ENCODE measurements at places on chromosomes 1 and 21.

GRCh38 chr1:223794136-223794880 lies 51.4 kb downstream of the TP53BP2 start:
- no peak for DNase-seq

GRCh38 chr1:229059671-229060539 lies 211.0 kb upstream of the RAB4A start:
- DNase-seq: no peak

- DNase-seq: no peak
These were observed 10.1 kb upstream of the GNG12 start for GRCh38 chr1:67843331-67843730.

- no peak for DNase-seq
These were observed at the start of gene KCNQ4 for GRCh38 chr1:40783001-40783905. TSS of gene KCNQ4 (plus strand) at chr1:40783787. CDS start at chr1:40784094, 307 bp downstream.

GRCh38 chr1:71930511-71930910 lies 351.8 kb downstream of the NEGR1 start:
- DNase-seq: no peak

- no peak for DNase-seq
These were observed at the start of gene KIF17 for GRCh38 chr1:20717452-20718342. TSS of gene KIF17 (minus strand) at chr1:20718007. CDS start at chr1:20717706, 301 bp downstream.

GRCh38 chr21:33268737-33269441 lies 2.7 kb downstream of the IL10RB start:
- no peak for DNase-seq

DNA sequence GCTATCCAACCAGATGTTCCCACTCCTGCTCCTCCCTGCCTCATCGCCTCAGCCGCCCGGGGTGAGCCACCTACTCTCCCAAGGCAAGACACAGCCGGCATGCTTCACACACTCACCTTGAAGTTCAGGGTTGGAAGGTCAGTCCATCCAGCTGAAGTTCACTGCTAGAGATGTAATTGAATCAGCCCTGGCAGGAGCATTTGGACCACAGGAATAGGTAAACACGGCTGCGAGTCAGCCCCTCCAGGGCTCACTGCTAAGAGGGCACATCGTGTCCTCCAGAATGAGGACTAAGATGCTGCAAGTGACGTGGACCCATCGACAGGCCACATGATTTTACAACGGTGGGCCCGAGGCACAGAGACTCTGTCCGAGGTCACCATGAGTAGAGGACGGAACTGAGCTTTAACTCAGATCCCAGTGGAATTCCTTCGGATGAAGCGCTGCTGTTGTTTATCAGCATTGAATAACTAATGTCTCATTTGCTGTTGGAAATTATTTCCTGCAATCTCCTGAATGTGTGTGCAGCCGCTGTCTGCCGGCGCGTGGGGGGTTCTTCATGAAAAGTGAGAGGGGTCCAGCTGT lies 41.9 kb downstream of the RSPH1 start:
- DNase-seq: no peak

GRCh38 chr1:107342316-107342715 lies 201.5 kb downstream of the NTNG1 start:
- DNase-seq: no peak

DNA sequence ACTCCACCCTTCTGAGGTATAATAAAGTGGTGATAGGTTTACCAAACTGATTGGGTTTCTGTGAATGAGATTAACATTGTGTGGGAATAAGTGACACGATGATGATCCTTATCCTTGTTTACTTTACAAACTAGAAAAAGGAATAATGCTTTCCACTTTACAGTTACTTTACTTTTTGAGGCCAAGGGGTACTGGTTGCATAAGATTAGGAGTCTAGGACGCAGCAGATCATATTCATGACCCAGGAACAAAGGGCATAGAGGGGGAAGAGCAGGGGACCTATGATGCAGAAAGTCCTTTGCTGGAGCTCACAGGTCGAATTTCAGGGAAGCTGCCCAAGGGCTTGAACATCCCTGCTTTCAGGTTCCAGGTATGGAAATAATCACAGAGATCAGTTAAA lies 20.4 kb downstream of the FGGY start:
- DNase-seq: no peak

DNA sequence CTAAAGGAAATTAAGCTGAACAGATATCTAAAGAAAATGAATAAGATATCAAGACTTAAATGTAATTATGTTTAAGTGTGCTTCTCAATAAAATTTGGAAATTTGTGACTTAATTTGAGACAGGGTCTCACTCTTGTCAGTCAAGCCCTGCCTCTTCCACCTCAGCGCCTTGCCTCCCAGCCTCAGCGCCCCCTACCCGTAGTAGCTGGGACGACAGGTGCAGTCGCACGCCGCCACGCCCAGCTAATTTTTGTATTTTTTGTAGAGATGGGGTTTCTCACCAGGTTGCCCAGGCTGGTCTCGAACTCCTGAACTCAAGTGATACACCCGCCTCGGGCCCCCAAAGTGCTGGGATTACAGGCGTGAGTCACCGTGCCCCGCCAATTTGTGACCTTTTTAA lies 117.0 kb downstream of the CLEC20A start:
- DNase-seq: no peak

GRCh38 chr1:109252893-109253802 lies 3.8 kb downstream of the CELSR2 start:
- DNase-seq: no peak

- no peak for DNase-seq
These were observed 108.8 kb downstream of the UBR4 start for GRCh38 chr1:19101244-19101643.

DNA sequence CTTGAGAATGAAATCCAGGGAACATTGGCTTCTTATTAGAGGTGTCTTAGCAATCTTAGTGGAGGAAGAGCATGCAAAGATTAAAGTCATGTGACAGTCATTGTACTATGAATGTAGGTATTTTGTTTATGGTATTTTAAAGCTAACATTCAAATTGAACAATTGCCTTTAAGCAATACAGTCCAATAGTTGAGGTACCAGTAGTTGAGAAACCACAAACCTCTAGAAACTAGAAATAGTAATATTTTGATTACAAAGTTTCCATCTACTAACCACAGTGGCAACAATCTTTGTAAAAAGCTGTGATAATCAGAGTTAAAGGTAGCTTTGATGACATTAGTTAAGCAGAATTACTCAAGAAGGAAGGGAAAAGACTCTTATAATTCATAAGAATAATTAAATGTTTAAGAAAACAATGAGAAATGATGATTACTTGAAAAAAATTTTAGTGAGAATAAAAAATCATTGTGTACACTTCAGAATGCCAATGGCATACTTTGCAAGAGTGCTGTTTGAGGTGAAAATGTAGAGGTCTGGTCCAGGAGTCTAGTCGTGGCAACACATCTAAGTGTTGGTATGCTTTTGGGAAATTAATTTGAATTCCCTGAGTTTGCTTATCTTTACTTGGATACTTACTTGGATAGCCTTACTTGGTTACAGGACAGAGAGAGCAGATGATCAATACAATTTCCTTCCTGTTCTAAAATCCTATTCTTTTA lies 104.9 kb upstream of the PTGFR start:
- no peak for DNase-seq

- DNase-seq: no peak
These were observed 7.7 kb downstream of the SLC5A9 start for GRCh38 chr1:48230236-48230635.

DNA sequence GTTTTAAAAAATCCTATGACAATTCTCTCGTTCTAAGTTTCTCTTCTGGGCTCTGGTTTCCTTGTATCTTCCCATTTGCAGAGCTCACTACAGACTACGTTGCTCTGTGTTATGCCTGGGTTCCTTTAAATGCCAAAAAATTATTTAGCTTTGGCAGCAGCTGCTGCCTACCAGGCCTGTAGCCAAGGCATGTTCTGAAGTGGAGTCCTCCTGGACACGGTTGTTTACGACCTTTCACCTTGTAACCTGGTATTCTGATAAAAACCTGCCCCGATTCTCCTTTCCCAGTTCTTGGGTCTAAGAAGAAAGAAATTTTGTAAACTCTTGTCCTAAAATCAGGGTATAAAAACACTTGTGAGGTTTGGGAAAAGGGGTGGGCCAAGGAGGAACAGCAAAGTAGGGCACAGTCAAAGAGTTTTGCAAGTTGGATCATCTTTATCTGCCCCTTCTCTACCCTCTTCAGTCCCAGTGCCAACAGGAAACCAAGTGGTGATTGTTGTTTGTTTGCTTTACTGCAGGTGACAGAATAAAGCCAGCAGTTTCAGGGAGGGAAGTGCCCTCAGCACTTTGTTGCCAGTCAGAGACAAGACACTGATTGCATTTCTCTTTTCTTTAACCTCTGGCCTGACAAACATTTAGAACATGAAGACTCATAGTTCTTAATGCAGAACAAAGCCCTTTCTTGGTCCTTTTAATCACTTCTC lies 3.1 kb upstream of the TXNIP start:
- no peak for DNase-seq

- DNase-seq: no peak
These were observed 4.0 kb downstream of the ARHGEF19 start for GRCh38 chr1:16208270-16208987.

- no peak for DNase-seq
These were observed 33.4 kb upstream of the PRKACB start for GRCh38 chr1:84110629-84111028.

DNA sequence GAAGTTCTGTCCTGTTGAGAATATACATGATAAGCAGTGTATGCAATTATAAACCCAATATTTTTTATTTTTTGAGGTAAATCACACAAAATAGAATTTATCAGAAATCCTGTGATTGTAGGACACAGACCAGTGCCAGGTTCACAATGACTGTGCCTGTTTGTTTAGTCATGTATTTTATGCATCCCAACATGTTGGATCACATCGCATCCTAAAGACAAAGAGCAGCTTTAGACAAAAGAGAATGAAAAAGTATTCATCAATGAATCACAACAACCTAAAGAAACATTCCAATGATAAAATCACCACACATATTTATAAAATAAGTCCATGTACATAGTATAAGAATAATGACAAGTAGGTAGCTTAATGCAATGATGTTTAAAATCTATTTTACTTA lies 53.2 kb upstream of the LRRC8D start:
- no peak for DNase-seq

DNA sequence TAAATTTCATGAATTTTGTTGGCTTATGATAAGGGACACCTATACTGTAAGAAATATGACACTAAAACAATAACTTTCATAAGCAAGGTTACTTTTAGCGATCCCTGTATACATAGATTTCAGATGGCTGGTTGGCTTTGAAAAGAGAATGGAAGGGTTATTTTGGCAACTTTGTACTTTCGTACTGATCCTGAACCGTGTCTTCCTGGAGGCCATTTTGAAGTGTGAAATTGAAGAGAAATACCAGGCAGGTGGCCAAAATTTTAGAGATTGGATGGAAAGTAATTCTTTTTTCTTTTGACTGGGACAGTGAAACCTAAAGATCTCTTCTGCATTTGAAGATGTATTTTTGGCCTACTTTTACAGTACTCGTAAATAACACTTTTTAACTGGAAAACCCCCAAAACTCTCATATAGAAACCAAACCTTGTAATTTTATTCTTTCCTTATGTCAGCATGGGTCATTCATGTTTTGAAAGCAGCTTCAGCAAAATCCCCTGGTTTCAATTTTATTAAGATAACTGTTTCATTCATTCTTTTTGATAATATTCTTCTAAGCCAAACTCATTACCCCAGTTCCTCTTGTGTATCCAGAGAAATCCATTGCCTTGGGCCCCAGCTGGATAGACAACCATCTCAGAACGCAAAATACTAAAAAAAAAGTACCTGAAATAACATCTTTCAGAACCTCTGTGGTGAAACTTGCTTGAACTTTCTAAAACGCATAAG lies 38.4 kb upstream of the ZNF281 start:
- no peak for DNase-seq

- DNase-seq: no peak
These were observed 389 bp downstream of the SEMA6C start for GRCh38 chr1:151146072-151146411.

DNA sequence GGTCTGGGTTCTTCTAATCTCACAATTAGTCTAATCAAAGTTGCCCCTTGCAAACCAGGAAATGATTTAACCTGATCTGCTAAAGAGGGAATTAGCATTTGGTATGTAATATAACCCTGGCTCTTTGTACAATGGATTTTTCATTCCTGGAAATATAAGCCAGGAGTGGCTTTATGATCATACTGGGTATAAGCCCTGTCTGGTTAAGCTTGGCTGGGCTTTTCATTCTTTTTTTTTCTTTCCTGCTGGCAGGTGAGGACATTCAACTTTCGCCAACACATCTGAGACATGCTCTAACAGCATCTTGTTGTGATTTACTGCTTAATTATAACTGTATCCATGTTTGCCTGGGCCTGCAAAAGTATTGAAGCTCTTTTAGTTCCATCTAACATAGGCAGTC lies 20.4 kb upstream of the SDE2 start:
- no peak for DNase-seq

GRCh38 chr1:84268346-84268745 lies 33.2 kb upstream of the SAMD13 start:
- DNase-seq: no peak

DNA sequence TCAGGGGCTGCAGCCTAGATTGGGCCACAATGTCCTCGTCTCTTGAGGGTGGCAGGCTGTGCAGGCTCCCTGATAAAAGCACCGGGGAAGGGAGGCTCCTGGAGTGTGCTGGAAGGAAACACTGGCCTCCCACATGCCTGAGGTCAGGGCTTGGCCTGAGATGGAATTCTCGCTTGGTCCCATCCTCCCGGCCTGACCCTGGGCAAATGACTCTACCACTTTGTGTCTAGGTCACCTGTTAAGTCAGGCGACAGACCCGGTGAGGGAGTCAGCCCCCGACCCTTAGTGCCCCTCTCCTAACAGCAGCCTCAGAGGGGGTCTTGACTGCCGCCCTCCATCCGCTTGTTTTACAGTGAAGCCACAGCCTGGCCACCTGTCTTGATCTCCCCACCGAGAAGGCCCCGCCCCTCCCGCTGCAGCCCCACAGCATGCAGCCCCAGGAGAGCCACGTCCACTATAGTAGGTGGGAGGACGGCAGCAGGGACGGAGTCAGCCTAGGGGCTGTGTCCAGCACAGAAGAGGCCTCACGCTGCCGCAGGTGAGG lies 2.5 kb downstream of the SMIM1 start:
- DNase-seq: no peak

DNA sequence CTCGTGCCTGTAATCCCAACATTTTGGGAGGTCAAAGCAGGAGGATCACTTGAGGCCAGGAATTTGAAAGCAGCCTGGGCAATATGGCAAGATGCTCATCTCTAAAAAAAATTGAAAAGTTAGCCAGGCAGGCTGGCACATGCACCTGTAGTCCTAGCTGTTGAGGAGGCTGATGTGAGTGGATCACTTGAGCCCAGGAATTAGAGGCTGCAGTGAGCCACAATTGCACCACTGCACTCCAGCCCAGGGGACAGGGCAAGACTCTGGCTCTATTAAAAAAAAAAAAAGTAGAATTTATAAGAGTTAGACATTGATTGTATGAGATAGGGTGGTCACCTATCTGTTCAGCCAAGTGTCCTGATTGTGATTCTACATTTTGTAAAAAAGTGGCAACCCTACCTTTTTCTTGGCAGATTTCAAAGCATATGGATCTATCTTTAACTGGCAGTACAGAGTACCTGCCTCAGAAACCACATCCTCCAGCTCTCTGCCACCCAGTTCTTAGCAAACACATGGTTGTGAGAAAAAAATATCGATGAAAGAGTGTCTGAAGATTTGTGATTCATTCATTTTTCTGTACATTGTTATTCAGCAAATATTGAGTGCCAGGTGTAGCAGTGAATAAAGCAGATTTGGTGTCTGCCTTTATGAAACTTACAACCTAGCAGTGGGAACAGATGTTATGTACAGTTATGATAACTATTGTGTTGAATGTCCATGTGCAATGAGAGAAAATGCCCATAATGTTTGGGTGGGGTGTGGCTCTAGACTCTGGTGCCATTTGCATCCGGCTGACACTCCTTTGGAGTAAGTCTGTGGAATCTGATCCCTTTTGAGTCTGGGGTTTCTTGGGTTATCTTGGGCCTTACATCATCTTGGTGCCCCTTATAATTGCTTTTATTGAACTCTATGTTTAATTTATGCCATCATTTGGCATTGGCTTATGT lies 82.5 kb downstream of the ST3GAL3 start:
- DNase-seq: no peak
